NCI-H510A (cell line): ENCODE measurements at places on chromosomes 6 and 20.

DNA sequence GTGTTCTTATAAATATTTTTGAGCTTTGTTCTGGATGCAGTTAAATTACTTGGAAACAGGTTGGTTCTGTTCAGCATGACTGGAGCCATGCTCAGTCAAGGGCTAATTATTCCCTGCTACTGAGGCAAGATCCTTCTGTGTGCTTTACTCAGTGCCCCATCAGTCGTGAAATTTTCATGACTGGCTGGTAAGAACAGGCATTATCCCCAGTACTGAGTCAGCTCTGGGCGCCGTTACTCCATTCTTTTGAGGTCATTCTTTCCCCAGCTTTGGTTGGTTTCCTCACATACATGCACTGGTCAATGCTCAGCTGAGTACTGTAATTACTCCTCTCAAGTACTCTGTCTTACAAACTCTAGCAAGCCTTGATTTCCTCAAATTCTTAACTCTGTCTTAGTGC, 71.3 kb downstream of the CDKAL1 start:
- no peak for DNase-seq

DNA sequence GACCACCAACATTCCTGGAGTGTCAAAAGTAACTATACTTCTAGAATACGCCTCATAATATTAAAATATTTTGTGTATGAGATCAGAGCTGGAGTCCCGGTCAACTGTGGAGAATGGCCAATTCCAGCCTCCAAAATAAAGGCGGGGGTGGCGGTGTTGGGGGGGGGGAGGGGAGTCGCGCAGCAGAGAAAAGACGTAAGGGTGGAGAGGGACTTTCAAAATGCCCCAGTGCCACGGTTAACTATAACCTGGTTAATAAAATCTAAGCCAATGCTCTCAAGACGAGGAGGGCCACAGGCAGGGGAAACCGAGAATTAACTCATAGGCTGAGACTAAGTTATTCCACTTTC, 1.3 kb downstream of the NUP153 start:
- no peak for DNase-seq

GRCh38 chr6:136306466-136306865, 16.8 kb upstream of the BCLAF1 start:
- DNase-seq: no peak

DNA sequence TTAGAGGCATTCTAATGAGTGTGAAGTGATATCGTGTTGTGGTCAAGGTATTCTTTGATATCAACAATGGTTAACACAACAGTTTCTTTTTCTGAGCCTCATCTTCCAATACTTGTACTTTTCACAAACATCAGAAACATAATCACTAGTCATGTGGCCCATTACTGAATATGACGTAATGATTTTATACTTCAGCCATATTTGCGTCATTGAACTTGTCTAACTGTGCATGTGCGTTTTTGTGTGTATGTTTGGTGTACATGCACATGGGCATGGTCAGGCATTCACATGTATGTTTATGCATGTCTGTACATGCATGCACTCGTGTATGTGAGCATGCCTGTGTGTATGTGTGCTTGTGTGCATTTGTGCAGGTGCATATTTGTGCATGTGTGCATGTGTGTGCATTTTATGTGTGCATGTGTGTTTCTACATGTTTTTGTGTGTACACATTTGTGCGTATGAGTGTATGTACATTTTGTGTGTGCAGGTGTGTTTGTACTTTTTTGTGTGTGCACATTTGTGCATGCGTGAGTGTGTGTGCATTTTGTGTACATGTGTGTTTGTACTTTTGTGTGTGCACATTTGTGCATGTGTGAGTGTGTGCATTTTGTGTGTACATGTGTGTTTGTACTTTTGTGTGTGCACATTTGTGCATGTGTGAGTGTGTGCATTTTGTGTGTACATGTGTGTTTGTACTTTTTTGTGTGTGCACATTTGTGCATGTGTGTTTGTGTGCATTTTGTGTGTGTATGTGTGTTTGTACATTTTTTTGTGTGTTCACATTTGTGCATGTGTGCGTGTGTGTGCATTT, 29.4 kb downstream of the PRR18 start:
- DNase-seq: no peak

- no peak for DNase-seq
Observed at GRCh38 chr6:84059082-84059481, 25.5 kb downstream of the MRAP2 start.
